ENCODE measurements at places on chromosomes 11 and 22.

GRCh38 chr22:17707526-17707925 is 66.7 kb downstream of the BID start:
- DNase-seq, result no peak

GRCh38 chr22:25362883-25363240 is 143.4 kb downstream of the CRYBB2 start:
- no peak for DNase-seq

DNA sequence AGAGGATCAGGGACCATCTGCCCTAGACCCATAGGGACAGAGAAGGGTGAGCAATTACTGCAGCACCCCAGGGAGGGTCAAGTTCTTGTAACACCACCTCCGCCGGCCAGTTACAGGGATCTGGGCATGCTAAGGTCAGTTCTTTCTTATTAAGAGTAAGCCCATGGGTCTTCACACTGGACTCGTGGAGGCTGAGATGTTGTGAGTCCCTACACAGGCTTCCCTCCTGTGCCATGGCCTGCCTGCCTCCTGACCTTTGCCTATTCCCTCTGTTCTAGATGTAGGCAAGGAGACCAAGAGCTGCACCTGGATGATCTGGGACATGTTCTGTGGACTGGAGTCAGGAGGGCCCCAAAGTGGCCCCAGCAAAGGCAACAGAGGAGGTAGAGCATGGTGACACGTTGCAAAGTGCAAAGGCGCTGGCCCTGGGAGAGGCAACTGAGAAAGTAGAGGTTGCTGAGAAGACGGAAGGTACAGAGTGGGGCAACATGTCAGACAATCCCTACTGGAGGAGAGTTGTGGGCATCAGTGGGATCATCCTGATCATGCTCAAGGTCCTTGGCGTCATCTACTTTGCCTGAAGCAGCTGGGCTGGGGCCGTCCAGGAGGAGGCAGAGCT is 16.3 kb upstream of the GNAZ start:
- no peak for DNase-seq

GRCh38 chr11:69828971-69829344 is 9.7 kb upstream of the FGF3 start:
- DNase-seq, result no peak

GRCh38 chr11:78359921-78360320 is 57.7 kb downstream of the GAB2 start:
- DNase-seq, result no peak

DNA sequence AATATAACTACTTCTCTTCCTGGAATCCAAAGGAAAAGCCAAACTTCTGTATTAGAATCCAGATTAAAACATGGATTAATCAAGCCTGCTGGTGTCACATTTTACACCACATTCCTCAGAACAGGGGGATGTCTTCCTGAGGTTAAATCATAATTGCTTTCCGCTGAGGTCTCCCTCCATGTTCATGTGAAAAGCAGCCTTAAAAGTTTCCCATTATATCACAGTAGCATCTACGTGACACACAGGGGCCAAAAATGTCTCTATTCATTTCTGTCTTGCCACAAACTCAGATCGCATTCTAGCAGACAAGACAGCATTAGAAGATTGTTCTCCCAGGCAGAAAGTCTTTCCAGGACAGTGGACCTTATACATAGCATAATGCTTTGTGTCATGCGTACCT is 788.7 kb downstream of the OPCML start:
- no peak for DNase-seq
